Stimulated activated CD4-positive, alpha-beta T cell treated with anti-CD3 and anti-CD28 coated beads, Interleukin-1b, Interleukin-23, amount 100 ng/mL, for 1 hour (primary cell): ENCODE measurements at places on chromosomes 16 and 17.

- DNase-seq, result no peak
These were observed 47.4 kb downstream of the SHCBP1 start for GRCh38 chr16:46573834-46574159.

DNA sequence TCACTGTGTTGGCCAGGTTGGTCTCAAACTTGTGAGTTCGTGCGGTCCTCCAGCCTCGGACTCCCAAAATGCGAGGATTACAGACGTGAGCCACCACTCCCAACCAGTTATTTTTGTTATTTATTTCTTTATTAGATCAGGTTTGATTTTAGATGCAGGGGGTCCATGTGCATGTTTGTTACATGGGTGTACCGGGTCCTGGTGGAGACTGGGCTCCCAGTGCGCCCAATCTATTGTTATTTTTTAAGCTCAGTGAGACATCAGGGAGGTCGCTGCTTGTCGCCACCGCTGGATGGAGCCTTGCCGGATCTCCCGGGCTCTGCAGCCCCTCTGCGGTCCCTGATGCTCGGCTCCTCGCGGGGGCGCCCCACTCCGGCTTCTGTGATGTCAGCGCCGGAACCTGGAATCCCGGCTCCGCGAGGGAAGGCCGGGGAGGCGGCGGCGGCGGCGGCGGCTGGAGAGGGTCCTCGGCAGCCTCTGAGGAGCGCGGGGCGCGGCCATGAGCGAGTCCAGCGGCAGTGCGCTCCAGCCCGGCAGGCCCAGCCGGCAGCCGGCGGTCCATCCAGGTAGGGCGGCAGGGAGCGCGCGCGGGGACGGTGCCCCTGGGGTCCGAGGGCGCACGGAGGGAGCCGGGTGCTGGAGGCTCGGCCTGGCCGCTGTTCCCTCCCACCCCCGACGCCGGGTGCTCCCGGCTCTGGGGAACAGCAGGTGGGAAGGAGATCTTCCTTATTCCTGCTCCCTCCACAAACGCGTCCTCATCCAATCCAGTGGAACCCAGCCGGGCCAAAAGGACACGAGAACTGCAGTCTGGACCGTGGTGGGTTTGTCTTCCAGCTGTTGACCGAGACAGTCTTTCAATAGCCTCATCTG, at the start of gene TMC7:
Gene TMC7 (plus strand): TSS at position 370 of the 870 bp plus-strand sequence. CDS start 130 bp downstream, at position 500.
- no peak for DNase-seq

- DNase-seq, result no peak
These were observed 79.8 kb downstream of the HELZ start for GRCh38 chr17:67165201-67165600.

DNA sequence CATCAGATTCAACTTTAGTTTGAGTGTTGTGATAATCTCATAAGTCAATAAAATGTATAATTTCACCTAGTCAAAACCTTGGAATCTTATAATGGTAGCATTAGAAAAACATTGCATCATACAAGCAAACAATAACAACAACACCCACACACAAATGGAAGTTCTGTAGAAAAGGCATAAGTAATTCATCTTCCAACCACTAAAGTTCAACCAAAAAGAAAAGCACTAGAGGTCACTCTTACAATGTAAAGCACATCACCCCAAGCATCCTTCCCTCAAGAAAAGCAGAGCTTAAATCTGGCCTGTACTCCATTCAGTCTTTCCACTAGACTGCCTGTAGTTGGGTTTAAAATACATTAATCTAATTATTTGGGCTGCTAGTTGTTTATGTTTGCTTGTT, 1.8 kb downstream of the CNTNAP4 start:
- no peak for DNase-seq

GRCh38 chr16:84199861-84200260, 8.9 kb downstream of the ADAD2 start:
- DNase-seq, result no peak

- DNase-seq, result no peak
These were observed at the start of gene MVP for GRCh38 chr16:29820271-29820701. Gene MVP (plus strand): TSS chr16:29820462. CDS start chr16:29830550, 10,088 bp downstream.

- no peak for DNase-seq
These were observed 100.2 kb downstream of the KATNIP start for GRCh38 chr16:27650073-27650701.

DNA sequence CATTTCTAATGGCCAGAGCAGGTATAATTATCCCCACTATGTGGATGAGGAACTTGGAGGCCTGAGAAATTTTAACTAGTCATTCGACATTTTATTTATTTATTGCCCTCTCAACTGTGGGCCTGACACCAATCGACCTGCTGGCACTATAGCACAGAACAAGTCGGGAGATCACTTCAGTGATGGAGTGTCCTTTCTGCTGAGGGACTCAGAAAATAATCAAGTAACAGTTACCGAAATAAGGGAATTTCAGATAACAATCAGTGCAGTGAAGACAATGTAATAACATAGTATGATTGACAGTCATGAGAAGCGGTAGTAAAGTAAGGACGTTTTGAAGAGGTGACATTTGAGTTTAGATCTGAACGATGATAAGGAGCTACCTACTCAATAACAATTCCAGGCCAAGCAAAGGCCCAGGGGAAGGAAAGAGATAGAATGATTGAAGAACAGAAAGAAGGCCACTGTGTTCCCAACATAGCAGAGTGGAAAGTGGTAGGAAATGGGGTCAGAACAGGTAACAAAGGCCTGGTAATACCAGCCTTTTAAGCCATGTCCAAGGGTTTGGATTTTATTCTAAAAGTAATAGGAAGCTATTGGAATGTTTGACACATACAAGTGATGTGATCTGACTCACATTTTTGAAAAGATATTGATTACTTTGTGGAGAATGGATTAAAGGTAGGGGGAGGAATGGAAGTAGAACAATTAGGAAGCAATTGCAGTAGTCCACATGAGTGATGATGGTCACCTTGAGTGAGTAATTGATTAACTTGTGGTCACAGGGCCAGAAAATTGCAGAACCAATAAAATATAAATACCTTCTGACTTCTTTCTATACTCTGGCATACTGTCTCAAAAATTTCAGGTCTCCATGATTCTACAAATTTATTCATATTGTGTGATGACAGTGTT, 1.4 kb downstream of the STXBP4 start:
- DNase-seq, result no peak

DNA sequence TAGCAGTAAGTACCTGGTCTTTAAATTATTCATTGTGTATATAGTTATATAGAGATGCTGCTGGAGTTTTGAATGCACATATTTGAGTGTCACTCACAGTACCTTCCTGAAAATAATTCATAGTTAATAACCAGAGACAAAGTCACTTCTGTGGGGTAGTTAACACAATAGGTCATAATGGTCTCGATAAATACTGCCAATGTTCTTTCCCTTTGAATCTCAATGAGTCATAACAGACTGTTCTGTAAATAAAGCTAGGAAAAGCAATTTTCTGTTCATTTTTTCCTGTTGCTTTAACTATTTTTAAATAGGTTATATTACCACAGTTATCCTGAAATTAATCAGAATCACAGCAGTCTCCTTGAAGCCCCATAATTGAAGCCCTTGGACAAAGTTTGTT, 87.2 kb downstream of the MAP2K4 start:
- no peak for DNase-seq

GRCh38 chr17:45708707-45709290, 75.3 kb upstream of the CRHR1 start:
- DNase-seq, result no peak

DNA sequence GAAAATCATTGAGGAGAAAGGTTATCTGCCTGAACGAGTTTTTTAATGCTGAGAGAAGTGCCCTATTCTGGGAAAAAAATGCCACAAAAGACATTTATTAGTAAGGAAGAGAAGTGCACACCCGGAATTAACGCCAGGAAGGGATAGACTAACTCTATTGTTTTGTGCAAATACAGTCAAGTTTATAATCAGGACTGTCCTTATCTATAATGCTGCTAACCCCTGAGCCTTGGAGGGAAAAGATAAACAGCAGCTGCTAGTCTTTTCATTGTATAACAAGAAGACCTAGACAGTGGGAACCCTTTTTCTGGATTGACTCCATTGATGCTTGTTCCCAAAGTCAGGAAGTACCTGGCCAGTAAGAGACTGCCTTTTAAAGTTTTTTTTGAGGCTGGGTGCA, 26.5 kb downstream of the BCAS3 start:
- no peak for DNase-seq

- no peak for DNase-seq
These were observed 6.3 kb upstream of the VPS53 start for GRCh38 chr17:720706-721539.

GRCh38 chr17:5011928-5012327, 14.2 kb downstream of the KIF1C start:
- no peak for DNase-seq

DNA sequence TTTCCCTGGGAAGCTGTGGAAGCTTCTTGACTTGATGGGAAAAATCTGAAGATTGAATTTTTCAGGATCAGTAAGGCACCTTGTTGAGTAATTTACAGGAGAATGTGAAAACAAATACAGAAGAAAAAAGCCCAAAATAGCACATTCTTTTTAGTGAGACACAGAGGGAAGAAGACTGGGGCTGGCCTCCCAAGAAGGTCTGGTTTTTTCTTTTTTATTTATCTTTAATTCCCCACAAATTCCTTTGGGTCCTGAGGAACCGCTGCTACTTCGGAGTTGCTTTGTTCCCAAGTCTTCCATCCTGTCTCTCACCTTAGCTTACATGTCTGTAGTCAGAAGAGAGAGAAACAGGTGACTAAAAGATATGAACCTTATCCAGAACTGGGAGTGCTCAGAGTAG, 166.6 kb upstream of the NOG start:
- DNase-seq, result no peak

DNA sequence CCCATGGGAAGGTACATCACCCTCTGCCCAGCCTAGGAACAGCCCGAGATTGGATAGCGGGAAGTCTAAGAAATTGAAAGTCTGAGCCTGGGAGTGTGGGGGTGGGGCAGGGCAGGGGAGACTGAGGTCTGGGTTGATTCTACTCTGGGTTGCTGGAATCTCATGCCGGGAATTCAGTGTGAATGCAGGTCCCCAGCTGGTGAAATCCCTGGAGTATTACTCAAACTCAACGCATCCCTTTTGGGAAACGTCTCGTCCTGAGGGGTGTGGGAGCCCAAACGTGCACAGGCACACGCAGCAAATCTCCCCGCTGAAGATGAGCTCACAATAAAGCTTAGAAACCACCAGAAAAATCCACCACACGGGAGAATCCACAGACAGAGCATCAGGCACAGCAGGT, 55.4 kb downstream of the SOCS1 start:
- no peak for DNase-seq

DNA sequence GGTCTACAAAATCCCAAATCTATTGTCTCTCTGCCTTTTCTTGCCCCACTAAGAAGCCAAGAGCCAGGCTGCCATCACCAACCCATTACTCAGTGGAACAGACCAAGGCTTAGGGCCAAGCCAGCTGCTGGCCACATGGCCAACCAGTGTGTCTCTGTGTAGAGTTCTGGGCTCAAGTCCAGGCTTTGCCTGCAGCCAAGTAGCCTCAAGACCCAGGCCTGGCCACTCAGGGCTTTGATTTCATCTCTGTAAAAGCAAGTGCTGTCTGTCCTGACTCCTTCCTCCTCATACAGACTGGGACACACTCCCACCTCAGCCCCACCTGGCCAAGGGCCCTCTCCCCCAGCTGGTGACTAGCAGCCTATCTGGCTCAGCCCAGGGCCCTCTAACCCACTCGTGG, 14.6 kb downstream of the SREBF1 start:
- no peak for DNase-seq

- DNase-seq, result no peak
These were observed 18.4 kb upstream of the STAC2 start for GRCh38 chr17:39244016-39244599.

DNA sequence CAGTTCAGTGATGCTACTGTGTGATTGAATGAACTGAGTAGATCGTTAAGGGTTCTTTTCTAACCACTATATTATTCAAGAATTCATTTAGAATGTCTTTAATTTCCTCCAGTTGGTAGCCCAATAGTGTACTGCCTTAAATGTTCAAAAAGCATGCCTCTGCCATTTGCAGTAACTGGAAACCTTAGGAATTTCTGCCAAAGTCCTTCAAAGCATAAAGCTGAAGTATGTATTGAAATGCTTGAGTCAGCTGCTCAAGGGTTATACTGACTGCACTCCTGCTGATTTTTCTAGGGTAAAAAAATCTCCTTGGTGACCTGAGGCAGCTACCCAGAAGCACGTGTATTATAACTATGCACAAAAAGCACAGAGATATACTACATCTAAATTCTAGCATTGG, 56.5 kb downstream of the SNTB2 start:
- DNase-seq, result no peak

GRCh38 chr16:8611886-8612600, 9.5 kb upstream of the METTL22 start:
- no peak for DNase-seq

DNA sequence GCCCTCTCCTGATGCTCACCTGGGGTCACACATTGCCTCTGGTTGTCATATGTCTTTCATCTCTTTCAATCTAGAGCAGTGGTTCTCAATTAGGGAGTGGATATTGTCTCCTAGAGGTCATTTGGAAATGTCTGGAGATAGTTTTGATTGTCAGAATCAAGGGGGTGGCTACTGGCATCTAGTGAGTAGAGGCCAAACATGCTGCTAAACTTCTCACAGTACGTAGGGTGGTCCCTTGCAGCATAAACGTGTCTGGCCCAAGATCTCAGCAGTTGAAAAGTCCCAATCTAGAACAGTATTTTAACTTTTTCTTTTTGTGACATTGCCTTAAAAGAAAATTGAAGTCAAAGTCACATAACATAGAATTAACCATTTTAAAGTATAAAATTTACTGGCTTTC, 30.5 kb upstream of the SLC5A10 start:
- DNase-seq, result no peak

DNA sequence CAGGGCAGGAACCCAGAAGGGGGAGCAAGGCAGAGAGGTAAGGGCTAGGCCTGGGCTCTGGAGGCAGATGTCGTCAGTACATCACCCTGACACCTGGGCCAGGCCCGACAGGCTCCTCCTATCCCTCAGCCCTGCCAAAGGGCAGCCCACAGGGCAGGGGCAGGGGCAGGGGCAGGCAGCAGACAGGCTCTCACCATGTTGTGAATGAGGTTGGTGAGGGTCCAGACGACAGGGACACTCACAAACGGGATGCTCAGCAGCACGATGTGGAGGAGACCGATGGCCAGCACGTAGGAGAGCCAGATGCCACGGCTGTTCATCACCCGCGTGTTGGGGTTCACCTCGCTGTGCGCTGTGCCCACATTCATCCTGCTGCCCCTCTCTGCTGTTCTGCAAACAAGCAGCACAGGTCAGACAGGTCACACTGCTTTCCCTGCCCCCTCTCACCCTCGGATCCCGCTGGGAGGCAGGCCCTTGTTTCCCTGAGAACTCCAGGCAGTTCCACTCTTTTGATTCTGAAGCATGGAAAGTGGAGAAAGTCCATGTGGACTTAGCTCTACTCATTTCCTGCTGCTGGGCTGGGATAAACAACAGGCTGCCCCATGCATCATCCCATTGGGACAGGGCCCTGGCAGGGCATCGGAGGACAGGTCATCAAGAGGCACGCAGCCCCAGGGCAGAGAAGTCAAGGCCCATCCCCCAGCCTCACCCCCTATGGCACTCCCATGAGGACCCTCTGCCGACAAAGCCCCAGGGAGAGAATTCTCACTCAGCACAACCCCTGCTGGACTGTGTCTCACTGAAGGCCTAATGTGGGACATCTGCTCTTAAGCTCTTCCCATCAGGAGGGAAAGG, 3.3 kb downstream of the ORMDL3 start:
- DNase-seq, result no peak

- no peak for DNase-seq
These were observed 2.2 kb downstream of the SP2 start for GRCh38 chr17:47898241-47898640.

GRCh38 chr16:4147236-4147635, 31.0 kb upstream of the ADCY9 start:
- no peak for DNase-seq
